Stimulated activated CD8-positive, alpha-beta memory T cell treated with anti-CD3 and anti-CD28 coated beads, Interleukin-2, amount 100 ng/mL, for 48 hours (primary cell): ENCODE measurements at places on chromosomes 12 and 14.
A peak's percentile ranks its signal among the peaks of the same experiment; 100 is the strongest.

DNA sequence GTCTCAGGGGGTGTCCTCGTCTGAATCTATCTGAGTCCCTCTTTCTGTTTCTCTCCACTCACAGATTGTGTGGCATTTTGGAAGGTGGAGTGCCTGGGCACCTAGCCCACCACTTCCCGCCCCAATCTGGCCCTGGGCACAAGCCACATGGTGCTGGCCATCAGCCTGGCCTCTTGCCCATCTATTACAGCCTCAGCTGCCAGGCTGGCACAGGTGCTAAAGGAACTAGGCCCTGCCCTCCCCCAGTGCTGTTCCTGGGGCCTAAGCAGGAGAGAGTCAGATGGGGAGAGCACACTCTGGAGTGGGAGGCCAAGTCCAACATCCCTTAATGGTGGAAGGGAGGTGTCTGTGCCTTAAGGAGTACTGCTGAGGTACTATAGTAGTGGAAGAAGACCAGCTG is 8.3 kb upstream of the CALCOCO1 start:
- no peak for DNase-seq

DNA sequence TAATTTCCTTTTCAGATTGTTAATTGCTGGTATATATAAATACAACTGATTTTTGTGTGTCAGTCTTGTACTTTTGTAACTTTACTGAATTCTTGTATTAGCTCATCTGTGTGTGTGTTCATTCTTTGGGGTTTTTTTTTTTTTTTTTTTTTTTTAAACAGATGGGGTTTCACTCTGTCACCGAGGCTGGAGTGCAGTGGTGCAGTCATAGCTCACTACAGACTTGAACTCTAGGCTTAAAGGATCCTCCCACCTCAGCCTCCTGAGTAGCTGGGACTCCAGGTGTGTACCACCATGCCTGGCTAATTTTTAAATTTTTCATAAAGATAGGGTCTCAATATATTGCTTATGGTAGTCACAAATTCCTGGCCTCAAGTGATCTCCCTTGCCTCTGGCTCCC is 68.0 kb downstream of the WNK1 start:
- DNase-seq, result no peak

GRCh38 chr12:57118711-57119271 is 7.6 kb upstream of the STAT6 start:
- DNase-seq, result no peak

- DNase-seq, result no peak
Observed at GRCh38 chr14:49314737-49315136, 271.4 kb downstream of the RPS29 start.

- no peak for DNase-seq
Observed at GRCh38 chr14:33668066-33668465, 282.8 kb downstream of the EGLN3 start.

- DNase-seq, result no peak
Observed at GRCh38 chr12:75337905-75338304, 3.4 kb downstream of the GLIPR1L1 start.

GRCh38 chr14:101118746-101119591 is 215.4 kb upstream of the RTL1 start:
- no peak for DNase-seq

DNA sequence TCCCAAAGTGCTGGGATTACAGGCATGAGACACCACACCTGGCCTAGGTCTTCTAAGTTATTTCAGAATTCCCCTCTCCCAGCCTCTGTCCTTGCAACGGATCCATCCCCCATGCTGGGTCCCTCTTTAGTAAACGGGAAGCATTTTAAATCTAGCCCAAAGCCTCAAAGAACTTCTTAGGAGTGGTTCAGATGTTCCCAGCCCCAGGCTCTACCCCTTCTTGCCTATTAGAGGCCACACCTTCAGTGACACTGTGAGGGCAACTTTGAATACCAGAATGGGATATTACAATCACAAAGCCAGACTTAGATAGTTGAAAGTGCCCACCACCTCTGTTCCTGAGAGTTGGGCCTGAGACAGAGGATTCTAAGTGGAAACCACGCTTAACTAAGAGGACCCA is 18.1 kb upstream of the SPPL3 start:
- no peak for DNase-seq

GRCh38 chr14:33839193-33840076 is 111.4 kb downstream of the EGLN3 start:
- DNase-seq, result no peak

- no peak for DNase-seq
Observed at GRCh38 chr12:85186236-85186635, 93.8 kb upstream of the ALX1 start.

GRCh38 chr12:85747941-85748495 is 88.2 kb downstream of the RASSF9 start:
- DNase-seq, result no peak

GRCh38 chr12:99281277-99281676 is 366.3 kb upstream of the GARIN6 start:
- no peak for DNase-seq

DNA sequence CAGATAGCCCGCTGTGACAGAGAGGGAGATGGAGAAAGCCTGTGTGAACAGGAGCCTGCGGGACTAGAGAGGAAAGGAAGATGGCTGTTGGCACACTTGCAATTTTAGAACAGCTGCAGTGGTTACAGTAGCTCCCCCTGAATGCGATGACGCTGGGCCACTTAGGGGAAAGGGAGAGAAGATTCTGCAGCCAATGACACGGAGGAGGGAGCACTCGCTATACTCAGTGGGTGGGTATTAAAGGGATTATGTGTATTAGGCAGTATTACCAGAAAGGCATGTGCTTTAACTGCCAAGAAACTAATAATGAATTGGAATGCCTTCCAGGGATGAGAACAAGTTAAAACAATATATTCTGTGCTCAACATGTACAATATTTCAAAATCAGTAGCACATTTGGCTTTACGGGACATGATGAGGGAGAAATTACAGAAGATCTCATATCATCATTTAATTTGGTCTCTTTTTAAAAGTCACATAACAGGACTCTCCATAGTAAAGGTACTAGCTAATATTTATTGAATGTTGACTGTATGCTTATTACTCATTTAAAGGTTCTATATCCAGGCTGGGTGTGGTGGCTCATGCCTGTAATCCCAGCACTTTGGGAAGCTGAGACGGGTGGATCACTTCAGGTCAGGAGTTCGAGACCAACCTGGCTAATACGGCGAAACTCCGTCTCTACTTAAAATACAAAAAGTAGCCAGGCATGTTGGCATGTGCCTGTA is 35.9 kb upstream of the FOS start:
- DNase-seq, result no peak

DNA sequence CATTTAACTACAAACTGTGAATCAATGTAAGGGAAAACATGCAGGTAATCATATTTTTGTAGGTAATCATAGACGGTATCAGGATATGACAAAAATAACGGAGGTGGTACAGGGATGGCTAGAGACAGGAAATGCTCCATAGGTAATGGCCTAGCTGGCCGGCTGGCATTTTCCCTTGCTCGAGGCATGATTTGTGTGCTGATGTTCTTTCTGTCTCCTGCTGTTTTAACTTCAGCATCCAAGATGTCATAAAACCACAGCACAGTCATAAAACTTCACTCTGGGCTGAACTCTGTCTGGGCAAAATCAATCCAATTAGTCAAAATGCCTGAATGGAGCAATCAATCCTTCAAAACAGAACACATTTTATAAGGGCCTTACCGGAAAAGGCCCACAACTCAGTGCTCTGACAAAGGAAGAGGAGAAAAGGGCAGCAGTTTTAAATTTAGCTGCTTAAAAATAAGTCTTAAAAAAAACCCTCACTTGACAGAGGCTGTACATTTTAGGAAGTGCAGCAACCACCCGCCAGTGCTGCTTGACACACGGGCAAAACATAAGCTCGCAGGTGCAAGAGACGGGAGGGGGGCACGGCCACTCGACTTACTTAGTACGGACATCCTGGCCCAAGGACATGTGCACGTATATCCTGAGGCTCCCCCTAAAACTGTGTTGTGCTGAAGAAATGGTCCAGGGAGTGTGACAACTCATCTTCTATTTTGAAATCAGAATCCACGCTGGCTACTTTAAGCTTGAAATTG is 40.5 kb upstream of the GPR68 start:
- DNase-seq, result no peak

GRCh38 chr14:105918496-105919262 is 392.3 kb downstream of the TMEM121 start:
- no peak for DNase-seq

DNA sequence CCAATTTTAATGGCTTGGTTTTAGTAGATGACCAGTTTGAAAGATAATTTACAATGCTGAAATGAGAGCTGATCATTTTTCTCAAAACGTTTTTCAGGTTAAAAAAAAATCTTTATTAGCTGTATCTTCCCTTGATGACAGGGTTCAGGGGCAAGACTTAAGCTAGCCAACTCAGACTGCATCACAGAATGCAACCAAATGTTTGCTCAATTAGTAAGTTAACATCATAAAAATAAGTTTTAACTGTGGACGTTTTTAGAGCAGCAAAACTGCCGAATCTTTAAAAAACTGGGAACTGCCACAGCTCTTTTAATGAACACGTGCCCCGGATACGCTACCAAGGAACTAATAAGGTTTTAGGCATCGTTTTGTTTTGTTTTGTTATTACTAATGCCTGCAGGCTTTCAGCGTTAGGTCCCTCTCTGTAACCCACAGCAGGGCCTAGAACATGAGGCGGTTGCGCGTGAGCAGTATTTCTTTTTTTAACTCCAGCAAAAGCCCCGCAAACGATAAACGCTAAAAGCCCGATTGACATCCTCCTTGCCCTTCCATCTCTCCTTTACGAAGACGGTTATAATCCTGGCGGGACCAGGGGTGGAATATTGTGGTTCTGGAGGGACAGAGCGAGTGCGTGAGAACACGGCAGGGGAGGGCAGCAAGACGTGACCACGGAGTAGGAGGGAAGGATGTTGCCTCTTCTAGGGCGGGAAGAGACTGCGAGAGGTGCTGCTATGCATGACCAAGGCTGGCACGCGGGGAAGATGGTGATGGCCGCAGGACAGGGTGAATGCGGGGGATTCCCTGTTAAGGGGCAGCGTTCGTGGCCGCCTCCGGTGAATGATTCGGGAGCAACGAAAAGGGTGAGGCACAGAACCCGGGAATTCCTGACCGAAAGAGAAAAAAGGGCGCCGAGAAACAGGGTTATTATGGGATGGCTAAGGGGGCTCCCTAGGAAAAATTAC is 652 bp downstream of the SUPT16H start:
- DNase-seq, result peak; percentile 35

- no peak for DNase-seq
Observed at GRCh38 chr12:120722784-120723183, 2.8 kb upstream of the ACADS start.

- DNase-seq, result no peak
Observed at GRCh38 chr14:37643701-37644100, 48.3 kb downstream of the TTC6 start.

DNA sequence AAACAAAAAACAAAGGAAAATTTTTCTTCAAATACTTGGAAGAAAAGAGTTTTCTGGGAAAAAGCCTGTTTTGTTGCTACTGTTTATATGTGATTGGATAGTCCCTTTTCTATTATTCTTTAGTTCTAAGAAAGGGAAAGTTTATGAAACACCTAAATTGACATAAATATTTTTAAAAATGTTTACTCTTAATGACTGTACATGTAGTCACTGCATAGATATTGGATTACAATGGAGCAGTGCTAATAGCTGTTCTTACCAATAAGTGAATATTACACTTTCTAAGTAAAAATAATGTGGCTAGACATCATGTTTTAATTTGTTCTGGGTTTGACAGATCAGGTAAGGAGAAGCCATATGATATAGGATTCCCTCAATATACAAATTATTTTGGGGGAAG is 352.7 kb upstream of the DIO2 start:
- DNase-seq, result no peak

- DNase-seq, result no peak
Observed at GRCh38 chr12:97984974-97985580, 522.5 kb downstream of the RMST start.

DNA sequence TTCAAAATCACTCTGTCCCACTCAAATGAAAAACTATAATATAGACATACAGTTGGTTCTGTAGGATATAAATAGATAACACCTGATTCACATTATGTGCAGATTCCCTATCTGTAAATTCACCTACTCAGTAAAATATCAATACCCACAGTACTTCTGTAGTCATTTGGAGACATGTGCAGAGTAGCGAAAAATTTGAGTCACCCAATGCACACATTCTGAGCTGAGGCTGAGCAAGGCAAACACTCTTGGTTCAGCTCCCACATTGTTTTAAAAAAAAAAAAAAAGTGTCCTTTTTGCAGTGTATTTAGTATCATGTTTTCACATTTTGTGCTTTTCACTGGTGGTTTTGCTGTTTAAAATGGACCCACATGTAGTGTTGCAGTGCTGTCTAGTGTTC is 27.3 kb upstream of the BBS10 start:
- DNase-seq, result no peak

DNA sequence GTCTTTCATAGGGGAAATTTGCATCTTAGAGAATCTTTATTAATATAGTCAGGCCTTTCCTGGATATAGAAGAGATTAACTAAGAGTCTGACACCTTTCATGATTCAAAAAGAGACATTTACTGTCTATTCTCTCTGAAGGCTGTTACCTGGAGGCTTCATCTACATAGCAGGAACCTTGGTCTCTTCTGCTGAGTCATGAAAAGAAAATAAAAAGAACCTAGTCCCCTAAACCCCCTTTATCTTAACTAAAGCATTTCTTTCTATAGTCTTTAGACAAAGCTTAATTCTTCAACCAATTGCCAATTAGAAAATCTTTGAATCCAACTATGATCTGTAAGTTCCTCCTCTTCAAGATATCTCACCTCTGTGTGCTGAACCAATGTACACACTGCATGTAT is 33.1 kb downstream of the RPS29 start:
- DNase-seq, result no peak

GRCh38 chr14:72743626-72744025 is 150.3 kb downstream of the DPF3 start:
- DNase-seq, result no peak

GRCh38 chr14:55556929-55557623 is 22.9 kb upstream of the KTN1 start:
- DNase-seq, result no peak

DNA sequence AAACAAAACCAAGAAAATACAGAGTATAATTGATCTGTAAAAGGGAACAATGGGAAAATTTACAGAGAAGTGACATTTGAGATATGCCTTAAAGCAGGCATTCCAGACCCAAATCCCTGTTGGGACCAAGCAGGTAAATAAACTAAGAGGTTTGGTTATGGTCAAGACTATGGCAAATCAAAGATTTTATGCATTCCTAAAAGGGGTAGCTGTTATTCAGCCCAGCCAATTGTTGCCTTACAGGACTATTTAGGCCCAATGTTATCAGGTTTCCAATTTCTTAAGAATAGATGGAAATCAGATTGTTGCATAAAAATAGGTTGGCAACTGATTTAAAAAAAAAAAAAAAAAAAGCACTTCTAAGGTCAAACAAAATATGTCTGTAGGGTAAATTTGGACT is 5.3 kb downstream of the DNAI7 start:
- DNase-seq, result no peak

DNA sequence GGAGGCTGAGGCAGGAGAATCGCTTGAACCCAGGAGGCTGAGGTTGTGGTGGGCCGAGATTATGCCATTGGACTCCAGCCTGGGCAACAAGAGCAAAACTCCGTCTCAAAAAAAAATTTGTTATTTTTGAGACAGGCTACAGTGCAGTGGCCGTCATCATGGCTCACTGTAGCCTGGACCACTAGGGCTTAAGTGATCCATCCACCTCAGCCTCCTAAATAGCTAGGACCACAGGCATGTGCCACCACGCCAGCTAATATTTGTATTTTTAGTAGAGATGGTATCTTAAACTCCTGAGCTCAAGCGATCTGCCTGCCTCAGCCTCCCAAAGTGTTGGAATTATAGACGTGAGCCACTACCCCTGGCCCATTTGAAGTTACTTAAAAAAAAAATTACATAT is 966 bp upstream of the PCBP2 start:
- no peak for DNase-seq
